ENCODE measurements at places on chromosomes 16 and 17.

- no peak for DNase-seq
Observed at GRCh38 chr16:4637501-4638166, 13.0 kb downstream of the MGRN1 start.

GRCh38 chr17:81039096-81039495 lies 4.1 kb downstream of the BAIAP2 start:
- DNase-seq = no peak

DNA sequence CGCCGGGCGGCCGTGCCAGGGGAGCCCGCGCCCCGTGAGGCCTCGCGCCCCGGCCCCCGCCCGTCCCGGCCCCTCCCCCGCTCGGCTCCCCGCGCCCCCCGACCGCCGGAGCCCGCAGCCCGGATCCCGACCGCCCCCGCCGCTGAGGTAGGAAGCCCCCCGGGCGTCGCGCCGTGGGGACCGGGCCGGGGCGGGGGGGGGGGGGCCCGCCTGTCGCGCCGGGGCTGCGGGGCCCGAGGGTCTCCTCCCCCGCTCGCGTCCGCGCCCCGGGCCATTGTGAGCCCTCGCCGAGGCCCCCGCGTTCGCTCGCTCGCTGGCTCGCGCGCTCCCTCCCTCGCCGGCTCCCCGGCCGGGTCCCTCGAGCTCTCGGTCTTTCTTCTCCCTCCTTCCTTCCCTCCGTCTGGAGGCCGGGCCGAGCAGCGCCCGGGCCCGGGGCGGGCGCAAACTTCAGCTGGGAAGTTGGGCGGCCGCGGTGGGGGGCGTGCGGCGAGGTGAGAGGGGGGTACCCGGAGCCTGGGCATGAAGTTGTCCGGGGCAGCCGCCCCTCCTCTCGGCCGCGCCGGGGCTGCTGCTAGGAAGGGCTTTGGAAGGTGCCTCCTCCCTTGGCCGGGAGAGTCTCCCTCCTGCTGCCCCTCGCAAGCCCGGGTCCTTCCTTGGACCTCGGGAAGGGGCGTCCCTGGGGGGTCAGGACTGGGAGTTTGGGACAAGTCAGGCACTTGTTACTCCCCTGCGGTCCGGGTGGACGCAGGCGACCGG lies 419 bp downstream of the GLIS2 start:
- DNase-seq = no peak

GRCh38 chr17:50865060-50865867 lies 890 bp downstream of the TOB1 start:
- DNase-seq = peak; percentile 44

Data from activated CD4-positive, alpha-beta T cell treated with anti-CD3 and anti-CD28 coated beads, Interleukin-2, Interleukin-4, amounts not matched to agents 100 ng/mL and 50 ng/mL, durations not matched to agents 16 hours and 8 hours (primary cell).